Activated CD4-positive, alpha-beta memory T cell treated with anti-CD3 and anti-CD28 coated beads for 36 hours (primary cell): ENCODE measurements at places on chromosomes 3 and 15. TPM values are rescaled to one million over a fixed set of nuclear protein-coding genes. Genes with fewer than 3 reads are reported as not detected.

DNA sequence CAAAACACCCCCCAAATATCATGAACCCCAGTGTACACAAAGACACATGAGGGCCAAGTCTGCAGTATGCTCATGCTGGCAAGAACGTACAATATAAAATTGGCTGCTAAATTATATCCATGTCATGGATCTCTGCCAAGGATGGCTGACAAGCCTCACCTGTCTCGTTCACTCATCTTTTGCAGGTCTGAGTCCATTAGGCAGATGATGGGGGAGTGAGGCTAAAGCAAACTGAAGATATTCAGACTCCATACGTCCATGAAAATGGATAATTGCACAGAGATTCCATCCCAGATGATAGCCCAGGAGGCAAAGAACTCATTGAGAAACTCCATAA is 122.3 kb upstream of the PTPRG start:
- H3K27ac ChIP-seq, result no peak overlapping the region
- no peaks in the 10 kb centered on the region for H3K4me1 ChIP-seq
- no peak overlapping the region for H3K4me3 ChIP-seq

GRCh38 chr3:196192036-196192523 is 19.1 kb downstream of the ZDHHC19 start:
- no peaks in the 10 kb centered on the region for H3K36me3 ChIP-seq
- peak overlapping the region; percentile 50 for H3K4me3 ChIP-seq
- H3K4me1 ChIP-seq, result peaks cover 48% of the 10 kb centered on the region
- H3K27me3 ChIP-seq, result no peaks in the 10 kb centered on the region

DNA sequence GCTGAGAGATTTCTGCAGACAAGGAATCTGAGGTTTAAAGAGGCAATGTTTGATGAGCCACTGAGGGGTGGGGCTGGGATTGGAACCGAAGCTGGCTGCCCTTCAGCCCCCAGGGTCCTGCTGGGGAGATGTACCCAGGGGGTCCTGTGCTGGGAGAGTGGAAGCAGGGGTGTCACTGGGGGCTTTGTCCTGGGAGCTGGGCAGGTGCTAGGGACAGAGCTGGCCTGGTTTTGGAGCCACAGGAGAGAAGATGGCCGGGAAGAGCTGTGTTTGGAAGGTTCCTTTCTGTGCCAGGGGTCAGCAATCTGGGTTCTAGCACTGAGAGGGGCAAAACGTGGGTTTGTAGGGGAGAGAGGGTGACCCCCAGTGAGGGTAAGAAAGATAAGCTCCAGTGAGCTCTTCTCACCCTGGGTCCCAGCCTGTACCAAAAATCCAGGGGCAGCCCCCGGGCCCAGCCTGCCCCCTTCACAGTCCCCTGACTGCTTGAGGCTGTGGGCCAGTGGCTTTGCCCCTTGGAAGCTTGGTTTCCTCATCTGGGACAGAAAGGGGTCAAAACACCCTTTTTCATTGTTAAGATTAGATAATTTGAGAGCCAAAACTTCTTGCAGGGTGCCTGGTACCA is 69.6 kb downstream of the SMAD3 start:
- no peak for DNase-seq
- H3K4me1 ChIP-seq, result peaks cover 90% of the 10 kb centered on the region
- H3K27me3 ChIP-seq, result no peaks in the 10 kb centered on the region
- H3K36me3 ChIP-seq, result peaks cover 4% of the 10 kb centered on the region
- H3K4me3 ChIP-seq, result peak overlapping the region; percentile 82

DNA sequence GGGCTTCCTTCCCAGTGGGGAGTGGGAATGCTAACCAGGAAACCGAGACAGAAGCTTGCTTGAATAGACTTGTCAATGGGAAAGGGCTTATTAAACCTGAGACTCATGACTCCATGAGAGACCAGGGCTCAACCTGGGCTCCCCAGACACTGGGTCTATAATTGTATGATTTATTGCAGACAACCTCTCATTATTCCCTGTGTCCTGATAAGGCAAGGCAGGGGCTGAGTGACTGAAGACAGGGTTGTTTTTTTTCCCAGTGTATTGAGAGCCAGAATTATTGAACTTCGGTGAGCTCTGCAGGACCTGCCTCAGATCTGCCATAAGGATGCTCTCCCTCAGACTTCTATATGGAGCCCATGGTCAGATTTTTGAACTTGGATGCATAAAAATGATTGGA is 79.5 kb upstream of the KLHL25 start:
- no peaks in the 10 kb centered on the region for H3K36me3 ChIP-seq
- H3K4me1 ChIP-seq, result no peaks in the 10 kb centered on the region
- no peak overlapping the region for H3K27ac ChIP-seq
- H3K27me3 ChIP-seq, result peaks cover 28% of the 10 kb centered on the region
- no peak overlapping the region for H3K4me3 ChIP-seq

DNA sequence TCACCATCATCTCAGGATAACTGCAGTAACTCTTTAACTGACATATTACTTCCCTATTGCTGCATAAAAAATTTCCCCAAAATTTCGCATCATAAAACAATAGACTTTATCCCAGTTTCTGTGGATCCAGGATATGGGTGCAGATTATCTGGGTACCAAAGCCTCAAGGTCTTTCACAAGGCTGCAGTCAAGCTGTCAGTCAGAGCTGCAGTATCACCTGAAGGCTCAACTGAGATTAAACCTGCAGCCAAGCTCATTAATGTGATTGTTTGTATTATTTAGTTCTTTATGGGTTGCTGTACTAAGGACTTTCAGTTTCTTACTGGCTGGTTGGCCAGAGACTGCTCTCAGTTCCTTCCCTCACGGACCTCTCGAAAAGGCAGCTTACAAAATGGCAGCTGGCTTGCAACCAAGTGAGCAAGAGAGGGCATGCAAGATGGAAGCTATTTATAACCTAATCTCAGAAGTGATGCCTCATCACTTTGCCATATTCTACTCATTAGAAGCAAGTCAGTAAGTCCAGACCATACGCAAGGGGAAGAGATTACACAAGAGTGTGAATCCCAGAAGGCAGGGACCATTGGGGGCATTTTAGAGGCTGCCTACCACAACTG is 54.9 kb downstream of the DCUN1D1 start:
- DNase-seq, result no peak
- peaks cover 31% of the 10 kb centered on the region for H3K36me3 ChIP-seq
- H3K4me3 ChIP-seq, result no peak overlapping the region
- peaks cover 3% of the 10 kb centered on the region for H3K4me1 ChIP-seq

GRCh38 chr15:57201578-57201977 is 174.7 kb upstream of the CGNL1 start:
- H3K27me3 ChIP-seq, result no peaks in the 10 kb centered on the region
- no peak overlapping the region for H3K27ac ChIP-seq
- no peak overlapping the region for H3K4me3 ChIP-seq
- no peak for DNase-seq
- no peaks in the 10 kb centered on the region for H3K4me1 ChIP-seq
- peaks cover 8% of the 10 kb centered on the region for H3K36me3 ChIP-seq

- H3K4me1 ChIP-seq, result no peaks in the 10 kb centered on the region
- H3K27me3 ChIP-seq, result no peaks in the 10 kb centered on the region
- no peak for DNase-seq
- no peak overlapping the region for H3K27ac ChIP-seq
- H3K4me3 ChIP-seq, result no peak overlapping the region
Measured at GRCh38 chr3:130490241-130490640, 26.7 kb upstream of the COL6A6 start.

GRCh38 chr15:71191296-71191695 is 76.0 kb downstream of the THSD4 start:
- no peak overlapping the region for H3K4me3 ChIP-seq
- H3K27me3 ChIP-seq, result peaks cover 9% of the 10 kb centered on the region
- no peaks in the 10 kb centered on the region for H3K36me3 ChIP-seq
- no peak overlapping the region for H3K27ac ChIP-seq
- H3K4me1 ChIP-seq, result no peaks in the 10 kb centered on the region
- DNase-seq, result no peak

DNA sequence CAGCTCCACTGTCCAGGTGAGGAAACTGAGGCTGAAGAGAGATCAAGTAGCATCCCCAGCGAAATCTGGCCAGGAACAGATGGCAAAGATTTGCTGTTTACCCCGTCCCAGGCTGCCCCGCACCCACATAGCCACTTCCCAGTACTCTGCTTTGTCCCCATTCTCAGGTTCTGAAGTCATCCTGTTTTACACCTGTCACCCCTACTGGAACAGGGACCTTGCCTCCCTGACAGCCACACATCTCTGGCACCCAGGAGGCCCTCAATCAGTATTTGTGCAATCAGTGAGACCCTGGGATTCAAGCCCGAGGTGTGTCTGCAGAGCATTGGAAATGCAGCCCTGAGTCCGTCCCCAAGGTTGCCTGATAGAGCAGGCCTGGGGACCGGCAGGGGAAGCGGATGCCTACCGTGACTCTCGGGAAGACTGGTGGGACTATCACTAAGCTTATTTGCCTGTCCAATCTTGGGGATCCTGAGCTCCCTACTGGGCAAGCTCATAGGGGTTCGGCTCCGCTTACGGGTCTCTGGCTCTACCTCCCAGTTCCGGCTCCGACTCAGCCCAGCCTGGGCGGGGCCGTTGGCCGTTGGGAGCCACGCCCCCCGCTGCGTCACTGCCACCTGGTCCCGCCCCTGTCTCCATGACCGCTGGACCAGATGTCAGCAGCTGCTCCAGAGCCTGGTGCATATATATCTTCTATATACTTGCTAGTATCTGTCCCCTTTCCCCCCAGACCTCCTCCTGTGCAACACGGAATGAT is 17.5 kb upstream of the FANCD2 start:
- H3K4me1 ChIP-seq, result peaks cover 19% of the 10 kb centered on the region
- H3K4me3 ChIP-seq, result peak overlapping the region; percentile 57
- no peak overlapping the region for H3K27ac ChIP-seq
- peak; percentile 89 for DNase-seq

DNA sequence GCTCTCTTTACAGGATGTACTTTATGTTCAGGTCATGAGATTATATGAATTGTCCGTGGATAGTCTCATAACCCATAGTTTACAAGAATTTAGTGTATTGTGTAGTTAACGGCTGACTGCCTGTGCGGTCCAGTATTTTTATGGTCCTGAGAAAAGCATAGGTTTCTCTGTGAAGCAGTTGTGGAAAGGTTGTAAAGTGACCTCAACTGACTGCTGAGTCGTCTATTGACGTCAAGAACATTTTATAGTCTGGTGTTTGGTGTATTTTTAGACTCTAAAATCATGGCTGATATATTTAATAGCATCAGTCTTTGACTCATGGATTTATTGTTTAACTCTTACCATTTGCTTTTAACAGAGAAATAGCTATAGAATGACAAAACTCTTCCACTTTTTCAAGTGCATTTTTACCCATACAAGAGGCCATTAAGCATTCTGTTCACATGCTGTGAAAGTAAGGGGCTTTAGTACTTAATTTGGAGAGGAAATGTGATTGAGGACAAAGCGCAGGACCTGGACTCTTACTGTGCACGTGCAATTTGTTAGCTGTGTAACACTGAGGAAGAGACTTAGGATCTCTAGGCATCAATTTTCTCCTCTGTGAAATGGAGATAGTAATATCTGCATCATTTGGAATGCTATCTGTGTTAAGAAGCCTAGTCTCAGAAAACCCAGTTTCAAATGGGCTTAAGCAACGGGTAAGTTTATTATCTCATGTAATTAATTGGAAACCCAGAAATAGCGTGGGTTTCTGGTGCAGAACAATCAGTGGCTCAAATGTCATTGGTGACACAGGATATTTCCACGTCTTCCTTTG is 240.8 kb downstream of the NFKBIZ start:
- H3K27me3 ChIP-seq, result no peaks in the 10 kb centered on the region
- no peak overlapping the region for H3K27ac ChIP-seq
- no peak for DNase-seq
- no peaks in the 10 kb centered on the region for H3K36me3 ChIP-seq

GRCh38 chr3:171606151-171606751 is 146.0 kb upstream of the TNIK start:
- H3K27ac ChIP-seq, result no peak overlapping the region
- no peak for DNase-seq
- H3K4me1 ChIP-seq, result no peaks in the 10 kb centered on the region

- H3K4me1 ChIP-seq, result no peaks in the 10 kb centered on the region
- DNase-seq, result no peak
- H3K36me3 ChIP-seq, result peaks cover 15% of the 10 kb centered on the region
- H3K4me3 ChIP-seq, result no peak overlapping the region
- no peak overlapping the region for H3K27ac ChIP-seq
Measured at GRCh38 chr3:41688595-41689380, 273.1 kb downstream of the ULK4 start.

- no peak for DNase-seq
- H3K4me1 ChIP-seq, result peaks cover 35% of the 10 kb centered on the region
- peak overlapping the region; percentile 96 for H3K4me3 ChIP-seq
- H3K27ac ChIP-seq, result peak overlapping the region; percentile 89
- no peaks in the 10 kb centered on the region for H3K27me3 ChIP-seq
Measured at GRCh38 chr3:179071027-179071322, 634 bp downstream of the ZMAT3 start.

DNA sequence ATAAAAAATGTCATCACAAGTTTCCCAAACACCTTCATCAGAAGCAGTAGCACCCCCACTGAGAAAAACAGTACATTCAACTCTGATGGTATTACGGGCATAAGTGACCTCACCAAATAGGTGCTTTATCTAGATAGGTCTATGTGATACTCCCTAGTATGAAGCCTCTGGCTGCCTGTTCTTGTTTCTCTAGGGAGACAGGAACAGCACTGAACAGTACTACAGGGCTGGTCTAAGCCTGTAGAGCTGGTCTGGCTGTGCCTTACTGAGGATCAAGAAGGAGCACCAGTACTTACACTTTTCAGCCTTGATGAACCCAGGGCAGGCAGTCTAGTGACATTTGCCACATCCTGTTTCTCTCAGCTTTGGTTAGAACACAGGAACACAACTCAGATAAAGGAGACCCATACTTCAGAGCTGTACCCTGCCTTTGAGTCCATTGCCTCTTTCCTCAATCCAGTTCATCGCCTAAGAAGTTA is 35.9 kb downstream of the OXNAD1 start:
- peak; percentile 62 for DNase-seq
- no peaks in the 10 kb centered on the region for H3K27me3 ChIP-seq
- peak overlapping the region; percentile 91 for H3K27ac ChIP-seq
- H3K4me1 ChIP-seq, result peaks cover 96% of the 10 kb centered on the region
- H3K4me3 ChIP-seq, result peak overlapping the region; percentile 66
- H3K36me3 ChIP-seq, result peaks cover 35% of the 10 kb centered on the region

GRCh38 chr3:117017135-117017894 is 307.7 kb downstream of the TUSC7 start:
- DNase-seq, result no peak
- H3K27me3 ChIP-seq, result peaks cover 1% of the 10 kb centered on the region
- H3K4me1 ChIP-seq, result no peaks in the 10 kb centered on the region
- H3K27ac ChIP-seq, result no peak overlapping the region
- H3K4me3 ChIP-seq, result no peak overlapping the region

DNA sequence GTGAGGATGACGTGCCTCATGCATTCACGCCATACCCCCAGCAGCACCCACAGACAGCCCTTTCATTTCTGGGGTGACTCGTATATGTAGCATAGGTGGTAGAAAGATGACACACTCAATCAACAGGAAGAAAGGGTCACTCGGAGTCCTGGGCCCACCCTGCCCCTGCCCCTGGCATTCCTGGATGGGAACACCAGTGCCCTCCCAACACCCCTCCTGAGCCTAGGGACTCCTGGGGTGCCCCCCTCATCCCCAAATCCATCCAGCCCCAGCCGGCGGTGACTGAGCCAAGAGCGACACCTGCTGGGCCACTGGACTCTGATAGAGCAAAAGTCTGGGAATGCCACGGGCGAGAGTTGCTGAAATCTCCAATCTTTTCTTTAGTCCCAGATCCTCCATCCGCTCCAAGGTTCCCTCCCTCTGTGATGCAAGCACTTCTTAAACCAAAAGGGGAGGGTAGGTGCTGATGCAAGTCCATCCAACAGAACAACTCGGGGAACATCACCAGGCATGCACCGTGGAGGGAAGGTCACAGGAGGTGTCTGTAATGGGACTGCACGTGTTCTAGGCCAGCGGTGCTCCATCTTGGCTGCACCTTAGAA is 31.1 kb downstream of the ACAN start:
- H3K4me1 ChIP-seq, result no peaks in the 10 kb centered on the region
- no peaks in the 10 kb centered on the region for H3K36me3 ChIP-seq
- H3K27me3 ChIP-seq, result peaks cover under 1% of the 10 kb centered on the region

Gene PLA2G4D
- total RNA-seq, result not detected

Gene SLC15A2
- 1.4 TPM for total RNA-seq

Gene DAPK2
- 0.87 TPM for total RNA-seq

Gene SLC28A1
- total RNA-seq, result not detected

Gene SERPINI2
- not detected for total RNA-seq

Gene HRH1
- 2.3 TPM for total RNA-seq

Gene DNAH12
- total RNA-seq, result 0.14 TPM
